PC-3 (cell line): ENCODE measurements at places on chromosomes 7 and 10.
A peak's percentile ranks its signal among the peaks of the same experiment; 100 is the strongest.

DNA sequence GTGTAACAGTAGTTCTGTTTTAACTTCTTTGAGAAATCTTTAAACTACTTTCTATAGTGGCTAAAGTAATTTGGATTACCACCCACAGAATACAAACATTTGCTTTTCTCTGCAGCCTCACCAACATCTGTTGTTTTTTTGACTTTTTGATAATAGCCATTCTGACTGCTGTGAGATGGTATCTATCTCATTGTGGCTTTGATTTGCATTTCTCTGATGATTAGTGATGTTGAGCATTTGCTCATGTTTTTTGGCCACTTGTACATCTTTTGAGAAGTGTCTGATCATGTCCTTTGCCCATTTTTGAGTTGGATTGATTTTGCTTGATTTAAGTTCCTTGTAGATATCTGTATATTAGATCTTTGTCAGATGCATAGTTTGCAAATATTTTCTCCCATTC, 66.7 kb downstream of the RNF133 start:
- no peak for DNase-seq

DNA sequence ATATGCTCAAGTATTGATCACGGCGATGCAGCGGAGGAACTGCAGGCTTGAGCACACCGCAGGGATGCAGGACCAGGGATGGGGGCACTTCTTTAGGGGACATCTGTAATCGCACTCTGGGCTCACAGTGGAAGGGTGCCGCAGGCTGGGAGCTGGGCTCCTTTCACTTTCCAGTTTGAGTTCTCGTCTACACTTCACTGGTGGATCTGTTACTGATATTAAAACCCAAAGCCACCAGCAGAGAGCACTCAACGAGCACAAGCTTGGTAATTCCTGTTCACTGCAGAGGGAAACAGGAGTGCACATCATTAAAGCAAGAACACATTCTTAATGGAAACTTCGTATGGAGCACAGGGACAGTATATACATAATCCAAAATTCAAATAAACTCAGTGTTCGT, 91.3 kb downstream of the PARD3 start:
- peak; percentile 96 for DNase-seq

- DNase-seq = no peak
These were observed 14.0 kb downstream of the DNMBP start for GRCh38 chr10:99995713-99996112.

DNA sequence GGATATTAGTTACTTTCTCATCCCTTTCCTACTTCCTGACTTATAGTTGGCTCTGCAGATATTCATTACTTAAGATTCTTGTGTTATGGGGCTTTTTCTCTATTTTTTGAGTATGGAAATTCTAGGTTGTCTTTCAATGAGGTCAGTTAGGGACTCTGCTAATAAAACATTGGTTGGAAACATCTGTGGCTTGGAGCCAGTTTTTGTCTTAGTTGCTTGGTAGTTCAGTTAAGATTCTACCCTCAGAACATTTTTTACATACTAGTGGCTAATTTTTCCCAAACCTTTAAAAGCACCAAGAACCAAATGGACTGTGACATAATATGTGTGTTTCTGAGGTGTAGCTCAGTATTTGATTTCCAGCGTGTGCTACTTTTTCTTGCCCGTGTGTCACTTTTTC, 305.6 kb upstream of the FZD1 start:
- DNase-seq = no peak

- DNase-seq = no peak
These were observed 257.2 kb downstream of the MAD1L1 start for GRCh38 chr7:1975581-1975980.

DNA sequence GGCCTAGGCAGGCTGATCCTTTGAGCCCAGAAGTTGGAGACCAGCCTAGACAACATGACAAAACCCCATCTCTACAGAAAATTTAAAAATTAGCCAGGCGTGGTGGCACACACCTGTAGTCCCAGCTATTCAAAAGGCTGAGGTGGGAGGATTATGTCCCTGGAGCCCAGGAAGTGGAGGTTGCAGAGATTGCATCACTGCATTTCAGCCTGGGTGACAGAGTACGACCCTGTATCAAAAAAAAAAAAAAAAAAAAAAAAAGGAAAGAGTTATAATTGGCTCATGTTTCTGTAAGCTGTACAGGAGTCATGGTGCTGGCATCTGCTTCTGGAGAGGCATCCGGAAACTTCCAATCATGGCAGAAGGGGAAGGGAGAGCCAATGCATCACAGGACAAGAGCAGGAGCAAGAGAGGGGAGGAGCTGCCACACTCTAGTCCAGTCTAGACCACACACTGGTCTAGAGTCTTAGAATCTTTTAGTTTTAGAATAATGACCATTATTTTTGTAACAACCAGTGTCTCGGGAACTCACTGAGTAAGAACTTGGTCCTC, 16.8 kb downstream of the DOCK1 start:
- DNase-seq = no peak

- no peak for DNase-seq
These were observed at the start of gene LIPM for GRCh38 chr10:88802523-88803285. Gene LIPM (plus strand): TSS chr10:88802730. CDS start chr10:88802897, 167 bp downstream.

- DNase-seq = no peak
These were observed 45.8 kb upstream of the PLXNA4 start for GRCh38 chr7:132622081-132622480.

DNA sequence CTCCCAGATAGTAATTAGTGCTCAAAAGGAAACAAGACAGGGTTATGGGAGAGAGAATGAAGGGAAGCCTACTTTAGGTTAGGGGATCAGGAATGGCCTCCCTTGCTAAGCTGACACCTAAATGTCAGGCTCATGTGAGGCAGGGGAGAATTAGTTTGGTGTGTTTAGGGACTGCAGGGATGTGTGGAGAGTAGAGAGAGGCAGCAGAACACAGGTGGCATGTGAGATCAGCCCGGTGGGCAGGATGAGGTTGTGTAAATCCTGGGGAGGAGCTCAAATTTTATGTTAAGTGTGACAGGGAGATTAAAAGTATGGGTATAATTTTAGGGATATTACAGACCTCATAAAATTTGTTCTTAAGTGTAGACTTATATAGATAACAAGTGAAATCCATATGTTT, 56.2 kb upstream of the ZNF438 start:
- DNase-seq = no peak
